ENCODE measurements at places on chromosomes 3 and 15. TPM values are rescaled to one million over a fixed set of nuclear protein-coding genes. Genes with fewer than 3 reads are reported as not detected.

Gene CCDC39
- not detected for polyA plus RNA-seq

Gene ILDR1
- polyA plus RNA-seq, result 11.9 TPM

Gene ANKRD34C
- polyA plus RNA-seq, result 0.11 TPM

Gene GOLGA8Q
- not detected for polyA plus RNA-seq

Gene OIP5
- polyA plus RNA-seq, result not detected
